ENCODE measurements at places on chromosomes 13 and 19. TPM values are rescaled to one million over a fixed set of nuclear protein-coding genes. Genes with fewer than 3 reads are reported as not detected.

Gene UBE2L5
- total RNA-seq: 1.1 TPM

Gene ZNF491
- 1.6 TPM for total RNA-seq

Gene CPB2
- not detected for total RNA-seq

Gene FBXO27
- 5.1 TPM for total RNA-seq

Gene SCAF1
- 22.3 TPM for total RNA-seq

Gene ZNF728
- total RNA-seq: 4.1 TPM

Gene KATNAL1
- 37.9 TPM for total RNA-seq

Gene SERPINE3
- not detected for total RNA-seq

DNA sequence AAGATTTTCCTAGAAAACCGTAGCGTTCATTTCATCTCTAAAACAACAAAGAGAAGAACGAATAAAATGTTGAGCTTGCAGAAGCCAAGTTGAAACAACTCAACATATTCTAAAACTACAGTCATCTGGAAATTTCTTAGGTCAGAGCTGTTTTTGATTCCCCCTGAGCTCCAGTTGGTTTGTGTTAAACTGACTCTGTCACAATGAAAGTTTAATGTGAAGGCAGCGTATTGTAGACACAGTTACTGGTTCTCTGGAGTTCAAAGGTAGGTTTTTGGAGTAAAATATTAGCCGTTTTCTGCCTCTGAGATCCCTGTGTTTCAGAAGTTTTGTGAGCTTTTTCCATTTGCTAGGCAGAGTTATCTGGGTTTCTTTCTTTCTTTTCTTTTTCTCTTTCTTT lies 2.2 kb downstream of the ARHGEF7 start:
- DNase-seq: no peak

- no peak for DNase-seq
These were observed 289.2 kb upstream of the PCDH9 start for GRCh38 chr13:67519356-67519755.

GRCh38 chr13:42401376-42401775 lies 129.4 kb downstream of the AKAP11 start:
- DNase-seq: no peak

DNA sequence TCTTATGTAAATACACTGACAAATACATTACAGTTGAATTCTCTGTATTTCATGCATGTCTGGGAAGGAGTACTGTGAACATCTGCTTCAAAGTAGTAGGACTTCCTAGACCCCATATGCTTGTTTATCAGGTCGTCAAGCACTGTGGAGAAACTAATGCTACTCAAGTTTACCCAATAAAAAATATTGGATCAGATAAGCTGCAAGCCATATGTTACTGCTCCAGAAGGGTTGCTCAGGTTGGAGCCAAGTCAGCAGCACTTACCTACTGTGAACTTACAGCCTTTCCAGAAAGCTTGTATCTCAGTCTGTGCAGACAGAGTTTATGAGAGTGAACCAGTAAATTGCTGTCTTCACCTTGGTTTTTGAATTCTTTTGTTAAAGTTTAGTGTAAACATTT lies 36.2 kb downstream of the SLAIN1 start:
- DNase-seq: no peak

DNA sequence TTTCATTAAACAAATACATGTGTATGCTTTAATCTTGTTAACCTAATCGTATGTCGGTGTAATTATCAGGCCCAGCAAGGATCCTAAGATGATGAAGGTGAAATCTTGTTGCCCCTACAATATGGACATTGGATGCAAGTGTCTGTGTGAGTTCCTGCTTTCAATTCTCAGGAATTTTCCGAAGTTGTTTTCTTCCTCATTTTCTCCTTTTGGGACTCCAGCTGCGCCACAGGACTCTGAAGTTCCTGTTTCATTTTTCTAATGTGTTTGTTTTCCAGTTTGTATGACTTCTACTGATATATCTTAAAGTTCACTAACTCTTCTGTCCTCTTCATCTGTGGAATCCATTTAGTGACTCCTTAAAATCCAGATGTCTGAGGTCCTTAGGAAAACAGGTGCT lies 11.9 kb upstream of the OR7D2 start:
- DNase-seq: no peak

GRCh38 chr13:99356012-99356261 lies 48.7 kb upstream of the GPR183 start:
- DNase-seq: no peak

DNA sequence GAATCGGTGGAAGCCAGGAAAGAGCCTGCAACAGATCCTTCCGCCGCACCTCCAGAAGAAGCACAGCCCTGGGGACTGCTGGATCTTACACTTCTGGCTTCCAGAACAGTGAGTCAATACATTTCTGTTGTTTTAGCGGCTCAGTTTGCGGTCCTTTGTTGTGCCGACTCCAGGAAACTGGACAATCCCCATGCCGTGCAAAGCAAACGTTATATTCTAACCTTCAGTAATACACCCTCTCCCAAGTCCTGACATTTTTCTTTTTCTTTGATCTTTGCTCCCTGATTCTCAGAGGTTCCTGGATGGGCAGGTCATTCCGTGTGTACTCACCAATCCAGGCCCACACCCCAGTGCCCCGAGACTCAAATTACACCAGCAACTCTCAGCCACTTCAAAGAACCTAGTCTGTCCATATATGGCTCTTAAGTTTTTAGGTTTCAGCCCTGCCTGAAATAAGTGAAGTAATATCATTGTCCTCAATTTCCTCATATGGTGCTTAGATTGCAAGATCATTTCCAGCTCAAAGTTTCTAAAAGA lies 387.1 kb upstream of the SGCG start:
- no peak for DNase-seq

GRCh38 chr13:76683854-76684253 lies 202.4 kb downstream of the KCTD12 start:
- no peak for DNase-seq

DNA sequence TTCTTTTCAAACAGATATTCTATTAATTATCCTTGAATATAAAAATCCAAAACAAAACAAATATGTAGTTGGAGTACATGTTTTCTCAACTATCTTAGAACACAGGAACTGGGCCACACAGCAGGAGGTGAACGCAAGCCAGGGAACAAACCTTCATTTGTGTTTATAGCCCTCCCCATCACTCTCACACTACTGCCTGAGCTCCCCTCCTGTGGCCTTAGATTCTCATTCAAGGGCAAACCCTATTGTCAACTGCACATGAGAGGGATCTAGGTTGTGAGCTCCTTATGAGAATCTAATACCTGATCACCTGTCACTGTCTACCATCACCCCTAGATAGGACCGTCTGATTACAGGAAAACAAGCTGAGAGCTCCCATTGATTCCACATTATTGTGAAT lies 427.1 kb upstream of the PRR20A start:
- DNase-seq: no peak

DNA sequence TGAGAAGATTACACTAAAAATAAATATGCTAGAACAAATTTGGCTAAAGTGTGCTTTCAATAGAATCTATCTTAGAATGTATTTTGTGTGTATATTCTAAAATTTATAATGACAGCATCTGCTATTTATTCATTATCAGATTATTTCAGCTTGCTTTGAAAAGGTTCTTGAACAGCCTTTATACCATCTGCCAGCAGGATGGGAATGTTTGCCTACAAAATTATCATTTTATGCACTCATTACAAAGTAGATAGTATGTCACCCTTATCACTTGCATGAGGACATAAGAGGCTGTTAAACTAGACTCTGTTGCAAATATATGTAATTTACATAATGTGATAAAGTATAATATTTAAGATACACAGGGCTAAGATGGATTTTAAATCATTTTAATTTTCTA lies 1286.9 kb upstream of the PCDH20 start:
- DNase-seq: no peak

DNA sequence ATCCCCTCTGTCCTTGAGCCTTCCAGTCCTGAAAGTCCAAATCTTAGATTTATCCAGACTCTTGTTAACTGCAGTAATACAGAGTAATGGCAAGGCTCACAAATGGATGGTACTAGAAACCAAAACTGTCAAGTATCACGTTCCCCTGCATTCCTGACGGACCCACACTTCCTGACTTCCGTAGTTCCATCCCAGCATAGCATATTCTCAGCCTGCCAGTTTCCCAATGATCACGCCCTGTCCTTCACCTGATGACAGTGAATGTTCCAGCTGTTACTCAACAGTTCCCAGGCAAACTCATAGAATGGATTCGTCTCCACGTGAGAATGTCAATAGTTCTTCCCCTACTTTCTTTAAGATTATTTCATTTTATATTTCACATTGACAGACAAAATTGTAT lies 33.6 kb downstream of the SLC7A1 start:
- DNase-seq: no peak

DNA sequence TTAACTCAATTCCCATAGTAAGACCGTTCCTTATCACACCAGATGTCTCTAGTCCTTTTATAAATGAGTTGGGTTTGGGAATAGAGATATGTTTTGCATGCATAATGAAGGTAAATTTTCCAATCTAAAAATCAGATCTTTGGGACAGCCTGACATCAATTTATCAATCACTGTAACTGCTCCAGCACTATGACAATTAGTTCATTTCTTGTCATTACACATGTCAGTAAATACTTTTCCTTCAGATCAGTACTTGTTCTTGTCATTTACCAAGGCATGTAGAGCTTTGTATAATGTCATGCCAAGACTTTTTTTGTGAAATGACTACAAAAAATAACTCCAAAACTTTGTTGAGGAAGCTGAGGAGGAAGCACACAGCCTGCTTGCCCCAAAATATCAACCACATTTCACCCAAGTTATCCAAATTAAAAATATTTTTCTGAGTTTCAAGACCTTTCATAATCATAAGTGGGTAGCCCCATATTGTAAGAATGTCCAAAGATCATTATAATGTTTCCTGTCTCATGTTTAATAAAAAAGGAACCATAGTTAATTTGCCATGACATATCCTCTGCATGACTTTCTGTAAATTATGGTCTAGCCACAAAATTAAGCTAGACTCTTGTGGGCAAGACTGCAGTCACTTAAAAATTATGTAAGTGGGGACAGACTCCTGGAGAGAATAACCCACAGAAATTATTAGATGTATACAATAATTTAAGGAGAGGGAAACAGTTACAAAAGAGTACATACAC lies 586.8 kb downstream of the TBC1D4 start:
- DNase-seq: no peak

DNA sequence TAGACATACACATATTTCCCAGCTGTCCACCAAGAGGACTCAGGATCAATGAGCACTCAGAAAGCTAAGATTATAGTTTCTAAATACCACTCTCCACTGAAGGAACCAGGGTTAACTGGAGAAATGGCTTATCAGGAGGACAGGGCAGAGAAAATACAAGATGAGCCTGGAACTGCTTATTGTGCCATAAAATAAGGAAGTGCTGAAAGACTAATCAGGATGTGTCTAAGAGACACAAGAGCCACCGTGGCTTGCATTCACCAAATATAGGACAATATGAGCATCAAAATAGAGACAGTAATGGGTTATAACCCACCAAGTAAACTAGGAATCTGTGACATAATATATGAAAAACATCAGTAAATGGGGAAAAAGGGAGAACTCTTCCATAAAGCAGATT lies 32.8 kb downstream of the KLF12 start:
- no peak for DNase-seq

DNA sequence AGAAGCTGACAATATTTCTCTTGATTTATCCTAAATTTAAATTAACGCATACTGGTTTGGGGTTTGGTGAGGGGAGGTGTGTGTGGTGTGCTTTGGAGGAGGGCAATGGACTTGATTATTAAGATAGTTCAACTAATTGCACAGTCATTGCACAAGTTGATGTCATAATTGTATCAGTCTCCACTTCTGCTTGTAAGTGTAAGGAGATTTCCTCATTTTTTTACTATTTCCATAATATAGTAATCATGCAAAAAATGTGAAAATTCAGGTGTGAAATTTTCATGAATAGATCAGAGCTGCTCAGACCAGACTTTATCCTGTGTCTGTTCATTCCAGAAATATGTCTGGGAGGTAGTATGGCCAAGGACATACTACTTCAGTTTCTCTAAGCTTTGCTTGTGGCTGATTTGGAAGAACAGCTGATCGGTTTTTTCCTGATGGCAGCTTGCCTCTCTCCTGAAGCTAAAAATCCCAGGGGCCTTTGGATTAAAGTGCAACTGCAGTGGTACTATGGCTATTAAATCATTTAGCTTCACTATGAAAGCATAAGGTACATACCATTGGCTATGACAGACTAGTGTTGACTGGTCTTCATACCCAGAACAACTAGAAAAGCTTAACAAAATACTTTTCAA lies 201.8 kb upstream of the MIR17HG start:
- DNase-seq: no peak

DNA sequence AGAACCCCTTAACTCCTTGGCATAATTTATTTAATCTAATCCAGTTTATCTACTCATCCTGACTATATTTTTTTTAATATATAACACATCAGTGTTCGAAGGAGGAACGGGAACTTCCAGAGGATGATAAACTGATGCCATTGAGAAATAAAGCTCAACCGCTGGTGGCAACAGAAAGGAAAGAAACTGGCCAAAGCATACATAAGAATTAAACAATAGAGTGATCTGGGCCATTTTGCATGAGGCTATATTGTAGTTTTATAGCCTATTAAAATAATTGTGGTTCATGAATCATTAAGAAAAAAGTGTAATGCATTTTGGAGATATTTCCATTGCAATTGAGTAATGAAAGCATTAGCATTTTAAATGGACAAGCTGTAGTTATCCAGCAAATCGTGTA lies 94.2 kb downstream of the FRY start:
- DNase-seq: no peak

- no peak for DNase-seq
These were observed 144.4 kb downstream of the DIAPH3 start for GRCh38 chr13:60019119-60019993.

DNA sequence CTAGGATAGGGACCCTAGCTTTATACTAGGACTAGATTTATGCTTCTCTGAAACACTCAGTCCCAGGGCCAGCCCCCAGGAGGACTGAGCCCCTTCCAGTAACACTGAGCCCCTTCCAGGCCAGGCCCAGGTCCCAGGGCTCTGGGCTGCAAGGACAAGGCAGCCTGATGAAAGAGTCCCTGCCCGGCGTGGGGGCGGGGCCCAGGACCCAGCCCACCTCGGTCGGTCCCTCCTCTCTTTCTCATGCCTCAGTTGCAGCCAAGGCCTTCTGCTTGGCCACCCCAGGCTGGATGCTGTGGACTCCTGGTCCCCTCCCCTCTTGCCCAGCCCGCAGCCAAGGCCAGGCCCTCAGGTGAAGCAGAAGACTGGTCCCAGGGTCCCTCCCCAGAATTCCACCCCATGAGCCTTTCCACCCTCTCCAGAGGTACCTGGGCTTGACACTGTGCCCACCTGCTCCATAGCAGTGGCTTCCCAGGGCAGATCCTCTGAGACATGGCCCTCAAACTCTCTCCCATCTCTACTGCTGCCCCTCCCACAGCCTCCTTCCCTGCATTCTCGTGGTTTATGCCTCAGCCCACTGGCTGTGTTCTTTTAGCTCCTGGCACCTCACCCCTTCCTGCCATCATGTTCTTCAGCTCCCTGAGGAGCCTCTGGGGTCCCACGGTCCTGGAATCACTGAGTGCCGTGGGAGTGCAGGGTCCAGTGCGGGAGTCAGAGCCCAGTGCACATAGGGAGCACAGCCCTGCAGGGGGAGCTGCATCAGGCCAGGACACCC lies 53.6 kb upstream of the C1QTNF9B start:
- DNase-seq: no peak

- no peak for DNase-seq
These were observed 41.8 kb upstream of the MIR17HG start for GRCh38 chr13:91305652-91306051.
